ENCODE measurements at places on chromosomes 1 and 21.

- DNase-seq = no peak
These were observed 6.7 kb upstream of the CDK11A start for GRCh38 chr1:1730870-1731269.

DNA sequence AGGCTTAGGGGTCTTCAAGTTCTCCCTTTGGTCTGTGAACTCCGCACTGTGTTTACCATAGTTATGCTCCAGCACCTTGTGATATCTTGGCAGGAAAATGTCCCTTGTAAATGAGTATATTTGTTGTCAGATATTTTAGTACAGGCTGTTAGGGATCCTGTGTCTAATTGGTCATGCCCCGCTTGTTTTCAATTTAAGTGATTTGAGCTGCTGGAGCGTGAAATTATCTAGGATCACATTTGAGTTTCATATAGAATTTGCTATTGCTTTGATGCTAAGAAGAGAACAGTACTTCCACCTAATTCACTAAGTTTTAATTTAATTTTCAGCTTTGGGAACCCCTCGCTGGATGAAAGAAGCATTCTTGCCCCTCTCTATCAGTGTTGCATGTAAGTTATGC is 15.4 kb upstream of the TOR3A start:
- DNase-seq = no peak

DNA sequence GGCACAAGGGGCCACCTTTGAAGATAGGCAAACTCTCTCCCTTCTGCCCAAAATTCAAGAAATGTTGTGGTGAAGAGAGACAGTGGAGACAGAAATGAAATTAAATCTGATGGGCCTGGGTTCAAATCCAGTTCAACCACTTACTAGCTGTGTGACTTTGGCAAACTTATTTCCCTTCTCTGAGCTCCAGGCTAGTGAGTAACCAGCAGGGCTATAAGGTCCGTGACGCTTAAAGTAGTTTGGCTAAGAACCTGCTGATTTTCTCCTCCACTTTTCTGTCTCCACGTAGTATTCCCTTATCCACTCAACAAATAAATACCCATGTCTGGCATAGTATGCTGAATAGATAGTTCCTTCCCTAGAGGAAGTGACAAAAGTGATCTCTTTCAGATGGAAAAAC is 1.9 kb downstream of the SLC2A1 start:
- DNase-seq = no peak

- peak; percentile 22 for DNase-seq
These were observed 23.0 kb downstream of the RGS2 start for GRCh38 chr1:192831706-192832355.

DNA sequence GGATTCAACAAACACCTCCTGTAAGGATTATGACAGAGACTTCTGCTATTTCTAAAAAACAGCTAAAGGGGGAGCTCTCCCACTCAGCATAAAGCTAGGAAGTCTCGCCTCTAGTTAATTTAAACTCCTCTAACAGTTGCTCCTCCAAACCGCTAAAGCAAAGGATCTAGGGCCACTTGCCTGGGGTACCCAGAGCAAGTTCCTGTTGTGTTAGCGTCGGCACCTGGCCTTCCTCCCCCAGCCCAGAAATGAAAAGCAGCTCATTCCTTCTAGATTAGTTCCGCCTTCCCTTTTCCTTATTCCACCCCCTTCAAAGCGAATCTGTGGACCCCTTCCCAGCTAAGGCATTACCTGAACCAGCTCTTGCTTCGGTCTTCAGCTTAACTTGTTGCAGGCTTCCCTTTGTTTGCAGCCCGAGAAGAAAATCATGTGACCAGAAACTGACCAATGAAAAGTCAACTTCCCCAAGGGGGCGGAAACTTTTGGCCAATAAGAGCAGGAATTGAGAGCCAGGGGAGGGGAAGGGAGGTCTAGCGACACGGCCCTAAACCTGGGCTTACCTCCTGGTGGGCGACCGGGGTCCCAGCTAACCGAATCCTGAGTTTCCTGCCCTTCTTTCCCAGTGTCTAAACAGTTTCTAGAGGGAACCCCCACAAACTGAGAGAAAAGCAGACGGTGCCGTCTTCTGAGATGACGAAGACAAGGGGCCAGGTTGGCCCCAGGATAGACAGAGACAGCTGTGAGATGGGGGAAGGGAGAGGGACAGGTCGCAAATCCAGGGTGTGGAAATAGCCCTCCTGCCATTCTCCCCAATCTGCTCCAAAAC is at the start of gene PBXIP1:
Gene PBXIP1 (minus strand): TSS at position 382 of the 826 bp plus-strand sequence. CDS start 2,378 bp downstream, outside the sequence.
- peak; percentile 95 for DNase-seq

DNA sequence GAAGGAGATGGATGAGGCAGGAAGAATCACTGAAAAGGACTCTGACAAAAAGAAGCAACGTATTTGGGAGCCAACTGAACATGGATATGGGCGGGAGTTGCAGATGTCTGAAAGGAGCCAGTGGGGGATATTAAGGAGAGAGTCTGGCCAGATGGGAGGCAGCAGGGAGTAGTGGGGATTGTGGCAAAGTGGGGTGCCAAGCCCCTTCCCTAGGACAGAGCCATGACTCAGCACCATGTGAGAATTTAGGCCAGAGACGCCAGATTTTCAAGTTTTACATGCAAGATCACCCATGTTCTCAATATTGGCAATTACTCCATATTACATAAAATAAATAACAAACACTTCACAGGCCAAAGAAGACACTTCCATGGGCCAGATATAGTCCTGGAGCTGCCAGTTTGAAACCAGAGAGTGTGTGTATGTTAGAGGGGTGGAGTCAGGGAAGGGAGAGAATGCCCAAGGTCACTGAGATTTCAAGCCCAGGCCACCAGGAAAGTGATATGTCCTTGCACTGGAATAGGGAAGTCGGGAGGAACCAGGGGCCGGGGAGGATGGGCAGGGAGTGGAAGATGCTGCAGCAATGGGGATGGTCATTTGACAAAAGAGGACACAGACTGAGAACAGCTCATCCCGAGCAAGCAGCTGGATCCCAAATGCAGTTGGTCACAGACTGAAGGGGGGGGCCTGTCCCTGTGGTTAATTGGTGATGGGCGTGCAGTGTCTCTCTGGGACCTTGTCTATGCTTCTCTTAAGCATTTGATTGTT is 23.5 kb downstream of the TMEM51 start:
- DNase-seq = no peak

DNA sequence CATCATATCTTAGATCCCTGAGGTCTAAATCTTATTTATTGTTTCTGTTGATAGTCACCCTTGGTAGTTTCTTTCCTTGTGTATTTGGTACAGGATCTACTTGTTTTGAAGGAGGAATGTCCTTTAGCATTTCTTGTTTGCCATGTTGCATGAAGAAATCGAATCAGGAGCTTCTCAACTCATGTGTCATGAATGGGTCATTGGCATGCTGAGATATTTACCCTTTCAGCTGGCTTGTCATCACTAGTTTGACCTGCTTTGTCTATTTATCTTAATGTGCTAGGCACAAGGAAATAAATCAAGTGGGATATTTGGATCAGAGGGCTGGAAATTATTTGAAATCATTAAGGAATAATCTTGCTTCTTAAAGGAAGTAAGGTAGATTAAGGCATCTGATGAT is 23.8 kb downstream of the THEM4 start:
- peak; percentile 87 for DNase-seq

DNA sequence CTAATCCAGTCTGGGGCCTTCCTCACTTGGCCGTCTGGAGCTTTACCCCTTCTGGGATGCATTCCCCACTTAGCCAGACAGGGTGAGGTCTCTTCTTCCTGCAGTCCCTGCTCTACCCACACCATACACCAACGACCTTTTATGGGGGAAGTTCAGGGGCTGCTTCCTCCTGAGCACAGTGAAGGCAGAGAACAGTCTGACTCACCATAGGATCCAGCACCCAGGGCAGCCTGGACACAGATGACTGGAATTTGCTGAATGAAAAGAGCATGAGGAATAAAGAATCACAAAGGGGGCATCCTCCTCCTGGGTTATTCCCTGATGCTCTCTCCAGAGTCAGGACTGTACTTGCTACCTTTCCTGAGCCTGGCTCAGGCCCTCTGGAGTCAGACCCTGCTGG is 4.6 kb upstream of the FOXE3 start:
- DNase-seq = no peak

DNA sequence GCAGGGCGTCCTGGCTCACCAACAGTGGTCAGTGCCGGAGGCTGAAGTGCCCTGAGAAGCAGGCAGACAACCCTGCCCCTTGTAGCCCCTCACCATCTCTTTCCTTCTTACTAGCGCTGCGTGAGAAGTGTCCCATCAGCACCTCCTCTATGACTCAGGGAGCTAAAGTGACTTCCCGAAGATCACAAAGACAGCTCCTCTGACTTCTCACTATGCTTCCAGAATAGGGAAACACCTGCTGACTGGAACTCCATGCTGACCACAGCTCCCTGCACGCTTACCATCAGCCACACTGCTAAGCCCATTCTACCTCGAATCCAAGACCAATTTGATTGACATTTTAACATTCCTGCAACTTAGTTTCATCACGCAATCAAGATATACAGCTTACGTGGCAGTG is 92.8 kb downstream of the JAK1 start:
- no peak for DNase-seq

DNA sequence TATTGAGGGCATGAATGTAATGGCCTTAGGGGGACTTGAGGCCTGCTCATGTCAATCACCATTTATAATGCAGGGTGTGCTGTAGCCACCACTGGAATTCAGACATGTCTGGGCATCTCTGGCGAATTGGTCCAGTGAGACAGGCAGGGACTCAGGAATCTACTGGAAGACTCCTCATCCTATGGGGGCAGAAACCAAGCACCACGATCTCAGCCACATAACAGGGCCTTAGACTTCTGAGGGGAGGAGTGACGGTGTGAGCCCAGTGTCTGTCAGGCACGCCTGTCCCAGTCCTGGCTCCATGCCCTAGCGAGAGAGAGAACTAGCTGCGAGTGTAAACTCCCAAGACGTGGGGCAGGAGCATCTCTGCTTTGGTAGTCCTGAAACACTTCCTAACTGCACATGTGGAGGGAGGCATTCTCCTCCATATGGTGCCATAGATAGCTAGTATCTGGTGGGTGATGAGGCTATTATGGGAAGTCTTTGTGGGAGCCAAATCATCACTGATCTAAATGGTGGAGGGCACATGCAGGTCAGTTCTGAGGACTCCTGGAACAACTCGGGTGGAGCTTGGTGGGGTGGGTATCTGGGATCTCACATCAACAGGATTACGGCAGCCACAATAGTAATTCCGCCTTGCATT is 29.8 kb upstream of the KIAA0040 start:
- no peak for DNase-seq

GRCh38 chr21:45027241-45028196 is 46.9 kb upstream of the ADARB1 start:
- DNase-seq = no peak

DNA sequence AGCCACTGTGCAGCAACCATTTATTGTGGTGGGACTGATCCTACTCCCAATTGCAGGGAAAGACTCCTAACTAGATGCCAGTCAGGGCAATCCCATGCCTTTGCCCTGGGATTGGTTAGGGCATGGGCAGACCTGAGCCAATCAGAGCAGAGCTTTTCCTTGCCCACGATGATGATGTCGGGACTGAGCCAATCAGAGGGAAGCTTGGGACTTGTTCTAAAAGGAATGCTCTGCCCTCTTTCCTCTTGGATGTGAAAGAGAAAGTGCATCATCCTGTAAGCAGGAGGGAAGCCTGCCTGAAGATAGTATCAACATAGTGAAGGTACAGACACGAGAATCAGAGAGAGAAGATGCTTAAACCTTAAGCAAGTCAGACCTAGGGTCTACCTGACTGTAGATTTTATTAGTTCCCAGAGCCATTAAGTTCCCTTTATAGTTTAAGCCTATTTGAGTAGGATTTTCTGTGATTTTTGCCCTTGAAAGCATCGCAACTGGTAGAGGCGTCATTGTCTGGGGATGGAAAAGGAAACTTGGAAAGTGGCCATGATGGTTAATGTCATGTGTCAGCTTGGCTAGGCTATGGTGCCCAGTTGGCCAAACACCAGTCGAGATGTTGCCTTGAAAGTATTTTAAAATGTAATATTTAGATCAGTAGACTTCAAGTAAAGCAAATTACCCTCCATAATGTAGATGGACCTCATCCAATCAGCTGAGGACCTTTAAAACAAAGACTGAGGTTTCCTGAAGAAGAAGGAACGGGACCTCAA is 19.9 kb downstream of the IRF2BP2 start:
- DNase-seq = no peak

- peak; percentile 71 for DNase-seq
These were observed 18.8 kb downstream of the KYAT3 start for GRCh38 chr1:88973520-88974137.

DNA sequence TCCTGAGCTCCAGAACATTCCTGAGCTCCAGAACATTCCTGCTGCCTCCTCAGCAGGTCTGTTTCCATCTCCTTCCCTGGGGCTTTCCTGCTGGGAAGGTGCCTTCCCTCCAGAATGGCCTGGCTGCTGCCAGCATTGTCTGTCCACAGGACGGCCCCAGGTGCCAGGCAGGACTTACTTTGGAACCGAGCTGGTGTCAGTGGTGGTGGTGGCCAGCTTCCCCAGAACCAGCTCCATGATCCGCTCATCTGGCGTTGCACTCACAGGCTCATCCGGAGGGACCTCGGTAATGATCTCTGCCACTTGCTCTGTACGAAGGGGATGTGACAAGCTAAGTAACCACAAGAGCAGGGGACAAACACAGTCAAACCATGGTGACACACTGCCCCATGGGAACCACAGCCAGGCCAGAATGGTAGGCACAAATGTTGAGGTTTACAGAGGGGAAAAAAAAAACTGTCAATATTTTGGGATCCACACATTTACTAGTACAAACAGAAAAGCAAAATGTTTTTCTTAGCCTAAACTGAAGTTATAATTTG is 41.3 kb downstream of the PRDM15 start:
- no peak for DNase-seq

DNA sequence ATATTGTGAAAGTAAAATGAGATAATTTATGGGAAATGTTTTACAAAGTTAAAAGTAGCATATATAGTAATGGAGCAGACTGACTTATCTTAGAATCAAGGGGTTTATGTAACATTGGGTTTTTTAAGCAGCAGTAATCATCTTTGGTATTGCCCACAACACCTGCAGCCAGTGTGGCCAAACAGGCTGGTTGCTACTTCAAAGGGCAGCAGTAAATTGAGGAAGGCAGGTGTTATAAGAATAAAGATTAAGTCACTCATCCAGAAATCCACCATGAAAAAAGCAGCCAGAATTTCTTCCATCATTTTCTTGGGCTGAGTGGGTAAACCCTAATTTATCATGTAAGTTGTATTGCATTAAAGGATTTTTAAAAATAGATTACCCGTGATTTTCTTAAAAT is 16.7 kb downstream of the DYNLT5 start:
- no peak for DNase-seq

DNA sequence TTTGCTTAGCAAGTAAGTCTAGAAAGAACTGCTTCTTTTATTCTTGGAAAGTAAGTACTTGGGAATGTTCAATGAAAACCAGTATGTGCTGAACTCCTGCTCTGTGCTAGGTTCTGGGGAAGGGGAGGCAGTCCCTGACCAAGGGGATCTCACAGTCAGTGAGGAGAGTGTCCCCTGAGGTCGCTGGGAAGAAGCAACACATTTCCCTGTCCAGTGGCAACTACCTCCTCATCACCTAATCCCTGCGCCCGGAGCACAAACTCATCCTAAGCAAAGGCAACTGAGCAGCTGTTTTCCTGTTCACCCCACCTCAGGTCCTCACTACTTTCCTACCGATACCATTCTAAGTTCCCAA is 61.7 kb upstream of the ANGPTL1 start:
- no peak for DNase-seq

Measured in PC-3 (cell line).